ENCODE measurements at places on chromosomes 7 and 10.

GRCh38 chr10:57791546-57791945 lies 476.1 kb downstream of the IPMK start:
- DNase-seq = no peak

DNA sequence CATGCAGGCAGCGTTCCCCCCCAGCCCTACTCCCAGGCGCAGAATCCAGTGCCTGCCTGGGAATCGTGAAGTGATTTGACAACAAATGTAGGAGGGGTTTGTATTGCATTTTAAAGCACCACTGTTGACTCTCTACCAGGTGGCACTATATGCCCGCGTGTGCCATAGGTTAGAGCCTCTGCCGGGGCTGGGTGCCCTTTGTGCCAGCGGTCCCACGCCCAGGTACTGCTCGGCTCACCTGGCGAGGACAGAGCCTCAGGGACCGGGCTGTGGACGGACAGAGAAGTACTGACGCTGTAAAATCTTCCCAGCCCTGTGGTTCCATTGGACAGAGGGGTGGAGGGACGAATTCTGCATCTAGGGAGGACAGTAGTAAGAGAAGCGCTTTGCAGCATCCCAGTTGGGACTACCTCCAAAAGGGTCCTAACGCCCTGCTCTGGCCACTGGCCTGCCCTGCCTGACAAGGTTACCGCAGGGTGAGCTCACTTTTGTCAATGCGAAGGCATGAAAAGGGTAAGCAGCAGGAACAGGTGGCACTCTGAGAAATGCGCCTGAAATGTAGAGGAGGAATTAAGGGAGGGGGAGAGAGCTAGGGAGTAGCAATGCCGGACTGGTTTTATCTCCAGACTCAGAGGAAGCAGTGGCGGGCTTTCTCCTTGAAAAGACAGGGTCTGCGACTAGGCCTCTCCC lies 788 bp upstream of the CACNA2D1 start:
- DNase-seq = no peak

- no peak for DNase-seq
These were observed 39.9 kb upstream of the FGL2 start for GRCh38 chr7:77239471-77239870.

GRCh38 chr10:48684463-48684791 lies 246 bp upstream of the WDFY4 start:
- DNase-seq = no peak

- no peak for DNase-seq
These were observed 107.7 kb upstream of the TMEM168 start for GRCh38 chr7:112897839-112898431.

DNA sequence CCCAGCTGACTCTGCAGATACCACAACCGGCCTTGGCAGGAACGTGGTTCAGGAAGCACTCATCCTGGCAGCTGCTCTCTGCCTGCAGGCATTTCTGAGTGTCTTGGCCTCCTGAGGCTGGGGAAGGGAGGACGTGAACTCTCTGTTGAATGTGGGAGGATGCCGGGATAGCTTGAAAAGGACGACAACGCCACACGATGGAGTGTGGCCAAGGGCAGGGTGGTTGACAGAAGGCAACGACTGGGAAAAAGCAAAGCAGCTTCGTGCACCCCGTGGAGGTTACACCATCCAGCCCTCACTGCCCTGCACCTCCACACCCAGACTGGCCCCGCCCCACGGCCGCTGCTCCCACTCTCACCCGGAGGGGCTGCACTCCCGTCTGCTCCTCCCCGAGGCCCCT lies 466.1 kb upstream of the FOXK1 start:
- no peak for DNase-seq

GRCh38 chr10:70158113-70158512 lies 11.6 kb upstream of the TYSND1 start:
- DNase-seq = no peak

Measured in substantia nigra (tissue), 51 donors.